Activated CD4-positive, alpha-beta memory T cell treated with anti-CD3 and anti-CD28 coated beads for 36 hours (primary cell): ENCODE measurements at places on chromosomes 2 and 18. TPM values are rescaled to one million over a fixed set of nuclear protein-coding genes. Genes with fewer than 3 reads are reported as not detected.

GRCh38 chr2:26579723-26580040 is 61.5 kb downstream of the CIB4 start:
- no peak for DNase-seq

GRCh38 chr2:134669731-134670669 is 48.8 kb downstream of the TMEM163 start:
- peak; percentile 74 for DNase-seq

DNA sequence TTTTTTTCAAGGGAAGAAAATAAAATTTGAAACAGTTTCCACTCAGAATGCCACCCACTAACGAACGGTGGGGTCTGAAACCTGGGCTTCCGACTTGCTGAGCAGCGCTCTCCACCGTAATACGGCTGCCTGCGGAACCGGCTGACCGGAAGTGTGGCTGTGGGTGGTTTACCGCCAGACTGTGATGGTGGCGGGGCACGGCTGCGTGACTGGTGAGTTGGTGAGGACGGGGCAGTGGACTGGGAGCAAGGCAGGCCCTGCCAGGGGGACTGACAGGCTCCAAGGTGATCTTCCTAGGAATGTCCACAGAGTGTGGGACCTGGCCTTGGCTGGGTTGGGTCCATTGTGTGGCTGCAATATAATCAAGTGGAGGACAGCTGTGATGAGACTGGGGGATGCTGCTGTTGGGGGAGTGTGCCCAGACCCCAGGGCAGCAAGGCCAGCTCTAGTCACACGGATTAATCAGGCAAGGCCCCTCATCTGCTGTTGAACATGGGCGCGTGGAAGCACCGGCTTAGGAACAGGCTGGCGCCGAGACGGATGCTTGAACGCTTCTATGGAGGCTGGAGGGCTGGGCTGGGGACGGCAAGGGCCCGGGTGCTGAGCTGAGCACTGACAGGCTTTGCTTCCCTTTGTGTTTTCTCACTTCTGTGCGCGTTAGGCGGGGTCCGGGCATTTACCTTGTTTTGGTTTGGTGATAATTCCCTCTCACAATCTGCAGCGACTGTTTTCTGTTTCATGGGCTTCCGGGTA is 357.7 kb upstream of the SPRED2 start:
- DNase-seq = no peak

DNA sequence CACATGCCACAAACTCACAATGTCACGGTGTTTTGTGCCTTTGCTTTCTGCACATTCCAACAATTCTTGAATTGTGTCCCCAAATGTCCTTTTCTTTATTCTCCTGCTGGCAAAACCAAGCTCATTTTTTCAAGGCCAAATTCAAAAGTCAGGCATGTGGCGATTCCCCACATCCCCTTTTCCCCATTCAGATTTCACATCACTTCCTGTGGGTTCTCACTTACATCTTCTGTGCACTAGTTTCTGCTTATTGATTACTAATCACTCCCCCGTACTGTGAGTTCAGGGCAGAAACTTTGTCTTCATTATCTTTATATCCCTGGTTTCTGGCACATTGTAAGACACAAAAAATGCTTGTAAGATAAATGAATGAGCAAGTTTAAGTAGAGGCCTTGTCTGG is 69.2 kb downstream of the AP1S3 start:
- no peak for DNase-seq

GRCh38 chr2:95024371-95024770 is 1.1 kb upstream of the MAL start:
- DNase-seq = no peak

Gene CTNNA2
- not detected for total RNA-seq
